Activated naive CD8-positive, alpha-beta T cell treated with anti-CD3 and anti-CD28 coated beads for 36 hours (primary cell): ENCODE measurements at places on chromosomes 4 and X.

GRCh38 chrX:34658326-34658725, 1.2 kb upstream of the TMEM47 start:
- no peak for DNase-seq

- DNase-seq, result no peak
Measured at GRCh38 chrX:125436855-125437254, 117.2 kb downstream of the TEX13C start.

- DNase-seq, result no peak
Measured at GRCh38 chr4:120977435-120977997, 55.0 kb upstream of the PRDM5 start.

- no peak for DNase-seq
Measured at GRCh38 chrX:23854122-23854521, 53.6 kb downstream of the APOO start.

DNA sequence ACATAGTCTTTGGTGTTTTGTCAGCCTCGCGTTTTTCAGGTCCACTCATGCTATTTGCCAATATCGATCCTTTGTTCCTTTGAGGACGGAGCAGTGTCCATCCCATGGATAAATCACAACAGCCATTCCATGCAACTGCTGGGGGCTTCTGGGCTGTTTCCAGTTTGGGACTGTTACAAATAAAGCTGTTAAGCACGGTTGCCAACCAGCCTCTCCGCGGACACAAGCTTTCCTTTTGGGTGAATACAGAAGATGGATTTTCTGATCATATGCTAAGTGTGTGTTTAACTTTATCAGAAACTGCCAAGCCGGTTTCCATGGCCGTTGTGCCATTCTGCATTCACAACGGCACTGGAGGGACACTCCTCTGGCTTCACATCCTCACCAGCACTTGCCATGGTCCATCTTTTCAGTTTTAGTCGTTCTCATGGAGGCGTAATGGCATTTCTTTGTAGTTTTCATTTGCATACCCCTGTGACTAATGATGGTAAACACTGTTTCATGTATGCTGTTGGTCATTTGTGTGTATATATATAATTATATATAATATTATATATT, 67.8 kb downstream of the ABLIM2 start:
- DNase-seq, result no peak

GRCh38 chr4:72394012-72394663, 174.9 kb downstream of the ADAMTS3 start:
- no peak for DNase-seq

DNA sequence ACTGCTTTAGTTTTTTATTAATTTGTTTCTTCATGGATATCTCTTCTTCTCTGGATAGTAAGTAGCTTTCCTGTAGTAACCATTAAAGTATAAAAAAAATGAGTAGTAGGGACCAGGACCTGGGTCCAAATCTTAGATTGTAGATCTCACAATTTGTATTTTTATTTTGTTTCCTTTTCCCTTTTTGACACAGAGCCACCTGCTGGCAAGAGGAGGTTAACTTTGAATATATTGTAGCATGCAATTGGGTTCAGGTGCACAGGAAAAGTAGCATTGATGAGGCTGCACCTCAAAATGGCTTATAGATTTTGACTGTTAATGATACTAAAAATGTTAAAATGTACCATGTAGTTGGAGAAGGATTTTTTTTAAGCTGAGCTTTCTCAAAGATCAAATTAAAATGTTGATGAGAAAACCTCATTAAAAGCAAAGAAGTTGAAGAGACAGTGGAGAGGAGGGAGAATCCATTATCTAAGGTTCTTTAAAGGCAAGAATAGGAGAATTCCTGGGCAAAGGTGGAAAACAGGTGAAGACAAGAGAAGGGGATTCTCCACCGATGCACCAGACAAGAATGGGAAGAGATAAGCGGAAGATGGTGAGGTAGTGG, 48.3 kb upstream of the HPGDS start:
- DNase-seq, result peak; percentile 0

DNA sequence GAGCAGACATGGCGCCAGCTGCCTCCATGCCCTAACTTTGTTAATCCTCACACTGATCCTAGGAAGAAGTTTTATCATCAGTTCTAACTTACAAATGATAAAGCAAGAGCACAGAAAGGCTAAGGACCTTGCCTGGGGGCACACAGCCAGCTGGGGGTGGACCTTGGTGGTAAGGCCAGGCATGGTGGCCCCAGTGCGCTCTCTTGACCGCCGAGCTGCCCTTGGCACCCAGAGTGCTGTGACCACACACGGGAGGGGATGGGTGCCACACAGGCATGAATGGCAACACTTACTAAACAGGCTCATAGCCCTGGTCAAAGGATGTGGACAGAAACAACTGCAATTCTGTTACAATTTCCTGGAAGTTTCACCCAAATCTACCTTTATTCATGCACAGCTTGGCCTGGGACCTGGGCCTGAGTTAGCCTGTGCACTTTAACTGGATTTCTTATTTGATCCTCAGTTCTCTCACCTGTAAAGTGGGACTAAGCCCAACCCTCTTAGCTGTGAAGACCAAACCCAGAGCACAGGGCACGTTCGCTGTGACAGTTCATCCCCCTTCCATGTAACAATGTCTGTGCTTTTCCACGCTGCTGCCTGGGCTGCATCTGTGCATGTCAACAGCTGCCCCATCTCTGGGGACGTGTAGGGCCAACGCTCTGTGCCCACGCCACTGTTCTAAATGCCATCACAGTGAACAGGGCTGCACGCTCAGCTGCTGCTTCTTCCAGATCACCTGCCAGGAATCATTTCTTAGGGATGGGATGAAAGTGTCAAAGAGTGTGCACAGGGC, 44.8 kb downstream of the ACOX3 start:
- no peak for DNase-seq

- DNase-seq, result no peak
Measured at GRCh38 chr4:6576512-6576911, 1.5 kb downstream of the MAN2B2 start.

DNA sequence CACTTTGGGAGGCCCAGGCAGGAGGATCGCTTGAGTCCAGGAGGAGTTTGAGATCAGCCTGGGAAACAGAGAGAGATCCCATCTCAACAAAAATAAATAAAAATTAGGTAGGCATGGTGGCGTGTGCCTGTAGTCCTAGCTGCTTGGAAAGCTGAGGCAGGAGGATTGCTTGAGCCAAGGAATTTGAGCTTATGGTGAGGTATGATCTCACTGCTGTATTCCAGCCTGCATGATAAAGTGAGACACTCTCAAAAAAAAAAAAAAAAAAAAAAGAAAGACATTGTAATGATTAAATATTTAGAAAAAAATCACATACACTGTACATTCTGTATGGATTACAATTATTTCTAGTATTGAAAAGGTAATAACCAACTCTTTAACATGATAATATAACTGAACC, 87.1 kb downstream of the SLIT2 start:
- no peak for DNase-seq

GRCh38 chr4:7043284-7044136, at the start of gene TADA2B:
TADA2B (plus strand) TSS chr4:7043372; CDS start chr4:7043580, 208 bp downstream.
- DNase-seq, result peak; percentile 57

DNA sequence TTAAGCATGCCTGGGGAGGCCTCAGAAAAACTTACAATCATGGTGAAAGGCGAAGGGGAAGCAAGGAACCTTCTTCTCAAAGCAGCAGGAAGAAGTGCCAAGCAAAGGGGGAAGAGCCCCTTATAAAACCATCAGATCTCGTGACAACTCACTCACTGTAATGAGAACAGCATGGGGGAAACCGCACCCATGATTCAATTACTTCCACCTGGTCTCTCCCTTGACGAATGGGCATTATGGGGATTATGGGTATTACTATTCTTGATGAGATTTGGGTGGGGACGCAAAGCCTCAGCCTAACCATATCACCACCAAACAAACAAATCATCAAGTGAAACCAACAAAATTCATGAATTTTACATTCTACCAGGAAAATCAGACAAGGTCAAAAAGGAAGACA, 76.7 kb upstream of the TAB3 start:
- no peak for DNase-seq

GRCh38 chr4:61175495-61175894, 24.6 kb upstream of the ADGRL3 start:
- DNase-seq, result no peak

DNA sequence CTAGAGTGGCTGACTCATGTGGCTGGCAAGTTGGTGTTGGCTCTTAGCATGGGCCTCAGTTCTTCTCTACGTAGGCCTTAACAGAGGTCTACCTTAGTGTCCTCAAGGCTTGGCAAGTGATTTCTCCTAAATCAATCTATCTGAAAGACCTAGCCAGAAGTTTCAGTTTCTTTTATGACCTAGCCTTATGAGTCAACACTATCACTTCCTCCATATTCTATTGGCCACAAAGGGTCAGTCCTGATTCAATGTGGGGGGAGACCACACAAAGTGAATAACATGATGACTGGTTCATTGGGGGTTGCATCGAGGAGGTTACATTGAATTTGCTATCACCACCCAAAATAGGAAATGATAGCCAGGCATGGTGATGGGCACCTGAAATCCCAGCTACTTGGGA, 5.8 kb upstream of the NRK start:
- no peak for DNase-seq

GRCh38 chrX:6021316-6022091, 207.2 kb downstream of the NLGN4X start:
- peak; percentile 0 for DNase-seq

DNA sequence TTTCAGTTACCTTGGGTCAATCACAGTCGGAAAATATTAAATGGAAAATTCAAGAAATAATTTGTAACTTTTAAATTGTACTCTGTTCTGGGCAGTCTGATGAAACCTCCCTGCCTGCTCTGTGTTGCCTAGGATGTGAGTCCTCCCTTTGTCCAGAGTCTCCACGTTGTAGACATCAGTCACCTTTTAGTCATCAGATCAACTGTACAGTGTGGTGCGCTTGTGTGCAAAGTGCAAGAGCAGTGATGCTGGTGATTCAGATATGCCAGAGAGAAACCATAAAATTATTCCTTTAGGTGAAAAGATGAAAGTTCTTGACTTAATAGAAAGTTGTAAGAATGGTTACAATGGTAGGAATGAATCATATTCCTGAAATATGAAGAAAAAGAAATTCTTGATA, 1.4 kb downstream of the SPATA4 start:
- peak; percentile 67 for DNase-seq

DNA sequence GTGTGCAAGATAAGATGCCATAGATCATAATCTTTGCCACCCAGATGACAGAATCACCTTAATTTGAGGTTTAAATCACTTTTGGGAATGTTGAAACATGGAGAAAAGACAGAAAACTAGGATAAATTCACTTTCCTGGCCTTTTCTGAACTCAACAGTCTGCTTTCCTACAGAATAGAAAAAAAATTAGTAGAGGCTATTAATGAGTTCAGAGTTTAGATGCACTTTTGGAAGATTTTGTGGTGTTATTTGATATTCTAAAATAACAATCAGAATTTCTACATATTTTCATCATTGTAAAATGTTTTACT, 195.9 kb downstream of the CAMK2D start:
- DNase-seq, result no peak

- no peak for DNase-seq
Measured at GRCh38 chrX:100081503-100081902, 328.6 kb downstream of the PCDH19 start.

DNA sequence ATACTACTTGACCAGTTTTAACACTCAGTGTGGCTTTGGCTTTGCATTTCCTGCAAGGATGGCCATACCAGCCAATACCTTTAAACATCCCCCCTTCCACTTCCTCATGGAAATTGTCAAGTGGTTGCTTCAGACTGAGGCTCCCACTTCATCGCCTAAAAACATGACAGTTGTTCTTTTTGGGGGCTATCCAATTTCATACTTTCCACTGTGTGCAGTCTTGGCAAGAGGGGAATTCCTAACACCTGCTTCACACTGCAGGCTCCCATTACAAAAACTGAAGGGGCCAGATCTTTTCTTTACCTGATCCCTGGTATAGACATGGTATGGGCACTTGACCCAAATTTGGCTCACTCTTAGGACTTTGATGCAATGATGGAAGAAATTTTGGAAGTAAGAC, 28.5 kb upstream of the TSR2 start:
- no peak for DNase-seq

DNA sequence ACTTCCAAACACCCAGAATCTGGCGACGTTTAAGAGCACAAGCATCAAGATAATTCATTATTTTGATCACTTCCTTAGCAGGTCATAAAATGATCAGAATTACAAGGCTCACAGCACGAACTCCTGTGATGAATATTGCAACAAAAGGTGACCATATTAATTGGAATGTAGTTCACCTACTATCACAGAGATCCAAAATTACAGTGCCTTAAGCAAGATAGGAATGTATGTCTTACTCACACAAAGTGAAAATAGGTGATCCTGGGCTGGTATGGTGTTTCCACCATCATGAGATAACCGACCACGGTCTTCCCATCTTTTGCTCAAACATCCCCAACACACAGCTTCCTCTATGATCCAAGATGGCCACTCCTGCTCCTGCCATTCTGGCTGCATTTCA, 131.2 kb downstream of the SCFD2 start:
- DNase-seq, result no peak

DNA sequence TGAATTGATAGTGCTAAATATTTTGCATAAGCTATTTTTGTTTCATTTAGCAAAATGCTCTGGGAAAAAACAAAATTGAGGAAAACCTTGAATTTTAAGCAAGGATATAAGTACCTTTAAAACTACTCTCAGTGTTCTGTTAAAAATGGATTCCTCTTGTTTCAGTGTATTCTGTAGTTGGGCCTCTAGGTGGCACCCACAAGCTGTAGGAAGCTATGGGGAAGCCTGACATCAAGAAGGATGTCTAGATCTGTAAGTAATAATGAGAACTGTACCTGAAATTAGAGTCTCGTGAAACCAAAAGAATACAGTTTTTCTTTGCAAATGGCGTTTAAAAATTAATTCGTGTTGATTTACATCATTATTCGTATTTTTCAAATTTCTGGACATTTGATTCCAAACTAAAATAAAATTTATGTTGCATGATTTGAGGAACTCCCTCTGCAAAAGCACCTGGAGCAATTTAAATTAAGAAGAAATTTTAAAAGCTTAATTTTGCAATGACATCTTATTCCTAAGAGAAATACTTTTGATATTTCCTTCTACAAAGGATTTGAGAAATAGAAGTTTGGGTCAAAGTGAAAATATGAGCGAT, 51.2 kb downstream of the TMPRSS11E start:
- DNase-seq, result peak; percentile 50

DNA sequence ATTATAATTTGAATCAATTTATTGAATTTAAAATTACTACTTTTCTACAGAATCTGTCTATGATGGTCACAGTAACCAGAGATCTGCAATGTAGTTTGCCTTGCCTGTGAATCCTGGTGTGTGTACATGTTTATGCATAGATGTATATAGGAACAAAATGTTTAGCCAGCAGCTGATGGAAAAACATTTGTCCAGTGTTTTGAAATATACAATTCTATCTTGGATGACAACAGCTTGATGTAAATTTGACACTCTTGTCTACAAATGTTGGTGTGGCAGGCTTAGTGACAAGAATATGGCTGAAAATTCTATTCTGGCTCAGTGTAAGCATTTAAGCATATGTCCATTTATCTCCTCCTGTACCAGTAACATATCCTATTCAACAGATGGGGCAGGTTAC, 229.4 kb downstream of the RCHY1 start:
- no peak for DNase-seq

DNA sequence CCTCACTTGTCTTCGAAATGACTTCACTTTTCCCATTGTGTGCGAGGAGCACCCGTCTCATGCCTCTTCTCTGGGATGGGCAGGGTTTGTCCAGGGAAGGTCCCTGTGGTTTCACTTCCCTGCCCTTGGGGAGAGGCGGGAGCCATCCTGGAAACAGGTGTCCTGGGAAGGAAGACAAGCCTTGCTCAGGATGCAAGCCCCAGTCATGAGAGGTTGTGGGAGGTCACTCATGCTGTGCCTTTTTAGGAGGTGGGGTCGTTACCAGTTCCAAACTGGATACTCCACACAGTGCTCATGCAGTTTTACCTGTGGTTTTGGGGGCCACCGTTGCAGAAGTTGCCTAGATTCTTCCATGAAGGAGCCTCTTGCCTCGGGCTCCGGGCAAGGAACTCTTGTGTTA, 3.8 kb downstream of the RGS12 start:
- no peak for DNase-seq
